ENCODE measurements at places on chromosomes 12 and 14.

GRCh38 chr14:98244966-98245569, 1026.9 kb downstream of the BCL11B start:
- no peak for DNase-seq

GRCh38 chr14:76976240-76977005, 52.1 kb downstream of the IRF2BPL start:
- no peak for DNase-seq

GRCh38 chr12:113896841-113897240, 69.3 kb downstream of the RBM19 start:
- DNase-seq = no peak

GRCh38 chr12:87806310-87806709, 222.9 kb downstream of the C12orf50 start:
- DNase-seq = no peak

DNA sequence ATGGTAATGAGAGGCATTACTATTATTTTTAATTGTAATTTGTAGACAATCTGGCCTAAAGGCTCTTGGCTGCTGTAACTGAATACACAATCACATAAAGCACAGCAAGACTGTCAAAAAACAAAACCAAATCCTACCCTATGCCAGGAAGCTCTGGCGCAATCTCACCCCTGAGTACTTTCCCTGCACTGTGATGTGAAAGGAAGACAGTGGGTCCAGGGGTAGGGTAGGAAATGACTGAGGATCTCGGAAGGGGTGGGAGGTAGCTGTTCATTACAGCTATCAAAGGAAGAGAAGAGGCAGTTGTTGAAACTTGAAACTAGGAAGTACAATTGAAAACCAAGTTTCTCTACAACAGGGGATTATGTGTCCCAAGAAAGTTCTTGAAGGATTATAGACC, 202.8 kb downstream of the ANO2 start:
- DNase-seq = no peak

DNA sequence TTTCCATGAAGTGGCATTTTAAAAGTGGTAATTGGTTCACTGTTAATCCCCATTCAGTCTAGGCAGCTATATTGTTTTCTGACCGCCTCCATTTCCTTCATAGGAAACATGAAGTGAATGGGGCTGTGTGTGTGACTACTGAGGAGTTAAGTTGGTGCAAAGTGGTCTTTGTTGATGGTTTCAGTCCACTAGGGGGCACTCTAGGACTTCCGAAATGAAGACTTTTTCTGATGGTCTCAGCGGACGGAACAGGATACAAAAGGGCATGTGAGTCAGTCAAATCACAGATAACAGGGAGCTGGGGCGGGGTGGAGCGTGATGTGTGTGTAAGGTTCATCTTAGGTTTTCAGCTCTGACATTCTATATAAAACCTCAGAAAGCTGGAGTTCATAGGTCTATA, 240.1 kb upstream of the OR4E1 start:
- peak; percentile 33 for DNase-seq

DNA sequence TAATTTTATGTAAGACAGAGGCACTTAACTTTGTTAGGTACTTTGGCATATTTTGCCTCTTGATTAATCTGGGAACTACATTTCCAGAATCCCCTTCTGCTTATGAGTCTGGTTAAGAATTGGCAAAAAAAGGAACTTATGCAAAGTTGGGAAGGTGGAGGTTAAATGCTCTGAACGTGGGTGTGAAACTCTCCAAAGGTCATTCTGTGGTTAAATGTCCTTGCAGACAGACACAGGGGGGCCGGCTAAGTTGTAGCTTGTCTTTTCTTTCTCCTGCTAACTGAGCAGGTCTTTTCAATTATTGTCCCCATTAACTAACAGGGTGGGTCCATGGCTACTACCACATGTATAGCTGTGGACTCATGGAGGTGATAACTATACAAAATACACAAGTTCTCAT, 248.6 kb upstream of the NOVA1 start:
- DNase-seq = no peak

DNA sequence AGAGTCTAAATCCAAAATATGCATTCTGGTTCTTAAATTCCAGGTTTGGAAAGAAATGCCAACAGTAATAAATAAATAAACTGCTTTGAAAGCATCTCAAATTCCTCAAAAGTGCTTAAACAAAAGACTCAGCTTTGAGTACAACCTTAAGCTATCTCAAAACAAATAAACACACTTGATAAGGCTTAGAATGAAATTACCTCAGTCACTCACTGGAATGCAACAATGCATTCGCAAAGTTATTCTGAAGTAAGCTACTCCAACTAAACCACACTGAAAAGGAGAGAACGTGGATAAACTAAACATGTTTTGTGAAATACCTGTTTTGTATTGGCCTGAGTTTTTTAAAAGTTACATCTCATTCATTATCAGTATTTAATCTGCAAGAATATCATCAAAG, 1.2 kb downstream of the SPTSSA start:
- no peak for DNase-seq

GRCh38 chr12:89040146-89040964, 311.9 kb downstream of the DUSP6 start:
- DNase-seq = no peak

DNA sequence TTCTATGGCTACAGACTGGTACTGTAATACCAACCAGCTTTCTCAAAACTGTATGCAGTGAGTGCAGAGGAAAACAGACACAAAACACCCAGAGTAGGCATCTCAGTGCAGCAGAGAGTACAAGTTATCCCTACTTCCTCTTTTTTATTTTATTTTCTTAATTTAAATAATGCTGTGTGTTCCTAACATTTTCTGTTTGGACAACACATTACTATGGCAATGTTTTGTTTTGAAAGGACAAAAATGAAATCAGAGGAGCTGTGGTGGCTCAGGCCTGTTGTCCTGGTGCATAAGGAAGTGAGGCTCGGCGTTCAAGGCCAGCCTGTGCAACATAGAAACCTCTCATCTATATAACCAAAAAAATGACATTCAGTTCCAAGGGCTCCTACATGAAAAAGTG, 33.7 kb upstream of the SELPLG start:
- DNase-seq = no peak

GRCh38 chr12:1591034-1591433, 3.3 kb downstream of the FBXL14 start:
- peak; percentile 38 for DNase-seq

GRCh38 chr12:101038289-101038871, 171.7 kb downstream of the SLC5A8 start:
- DNase-seq = no peak

DNA sequence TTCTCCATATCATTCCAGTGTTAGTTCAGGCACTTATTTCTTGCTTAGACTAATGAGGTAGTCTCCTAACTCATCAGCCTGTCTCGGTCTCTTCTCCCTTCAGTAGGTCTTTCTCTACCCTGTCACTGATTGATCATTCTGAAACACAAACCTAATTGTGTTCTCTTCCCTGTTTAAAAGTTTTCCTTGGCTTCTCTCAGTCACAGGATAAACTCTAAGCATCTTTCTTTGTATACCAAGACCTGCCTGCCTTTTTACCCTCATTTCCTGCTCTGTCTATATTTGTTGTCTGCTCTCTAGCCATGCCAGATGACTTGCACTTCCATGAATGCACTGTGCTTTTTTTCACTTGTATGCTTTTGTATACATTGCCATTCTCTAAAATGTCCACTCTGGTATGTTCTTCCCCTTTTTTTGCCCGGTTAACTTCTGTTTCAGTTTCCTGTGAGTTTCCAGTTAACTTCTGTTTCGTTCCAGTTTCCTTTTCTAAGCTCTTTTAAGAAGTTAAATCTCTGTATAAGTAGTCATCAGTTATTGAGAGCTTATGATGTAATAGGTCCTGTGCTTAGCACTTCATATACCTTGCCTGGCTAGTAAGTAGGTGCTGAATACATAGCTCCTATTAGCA, 12.8 kb downstream of the DIP2B start:
- no peak for DNase-seq

GRCh38 chr12:46401662-46402061, 29.1 kb upstream of the SLC38A2 start:
- DNase-seq = no peak

DNA sequence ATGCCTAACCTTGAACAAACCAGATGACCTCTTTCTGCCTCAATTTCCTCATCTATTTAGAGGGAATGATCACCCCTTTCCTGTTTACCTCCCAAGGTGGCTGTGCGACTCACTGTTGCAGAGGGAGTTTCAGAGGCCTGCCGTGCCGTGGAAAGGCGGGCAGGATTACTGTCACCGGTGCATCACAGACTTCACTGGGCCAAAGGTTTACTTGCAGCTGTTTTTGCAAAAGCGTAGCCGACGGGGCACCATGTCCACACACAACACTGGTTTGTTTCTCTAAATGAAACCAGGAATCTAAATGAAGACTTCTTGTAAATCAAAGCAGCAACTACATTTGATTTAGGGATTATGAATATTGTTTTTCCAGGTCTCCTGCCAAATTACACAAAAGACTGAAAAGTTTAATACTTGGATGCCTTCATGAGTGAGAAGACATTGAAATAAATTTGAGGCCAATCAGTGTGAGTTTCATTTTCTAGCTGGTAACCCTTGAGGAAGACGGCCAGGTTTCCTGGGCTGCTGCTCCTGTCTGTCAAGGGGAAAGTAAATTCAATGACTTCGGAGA, 696.1 kb upstream of the TMEM132C start:
- no peak for DNase-seq

- no peak for DNase-seq
Measured at GRCh38 chr12:25651931-25652330, 98.8 kb upstream of the LMNTD1 start.

- DNase-seq = no peak
Measured at GRCh38 chr12:50928392-50928791, 24.0 kb upstream of the HIGD1C start.

GRCh38 chr14:37083599-37083998, 88.8 kb downstream of the SLC25A21 start:
- no peak for DNase-seq

GRCh38 chr12:5723711-5724252, 221.3 kb downstream of the ANO2 start:
- DNase-seq = no peak

DNA sequence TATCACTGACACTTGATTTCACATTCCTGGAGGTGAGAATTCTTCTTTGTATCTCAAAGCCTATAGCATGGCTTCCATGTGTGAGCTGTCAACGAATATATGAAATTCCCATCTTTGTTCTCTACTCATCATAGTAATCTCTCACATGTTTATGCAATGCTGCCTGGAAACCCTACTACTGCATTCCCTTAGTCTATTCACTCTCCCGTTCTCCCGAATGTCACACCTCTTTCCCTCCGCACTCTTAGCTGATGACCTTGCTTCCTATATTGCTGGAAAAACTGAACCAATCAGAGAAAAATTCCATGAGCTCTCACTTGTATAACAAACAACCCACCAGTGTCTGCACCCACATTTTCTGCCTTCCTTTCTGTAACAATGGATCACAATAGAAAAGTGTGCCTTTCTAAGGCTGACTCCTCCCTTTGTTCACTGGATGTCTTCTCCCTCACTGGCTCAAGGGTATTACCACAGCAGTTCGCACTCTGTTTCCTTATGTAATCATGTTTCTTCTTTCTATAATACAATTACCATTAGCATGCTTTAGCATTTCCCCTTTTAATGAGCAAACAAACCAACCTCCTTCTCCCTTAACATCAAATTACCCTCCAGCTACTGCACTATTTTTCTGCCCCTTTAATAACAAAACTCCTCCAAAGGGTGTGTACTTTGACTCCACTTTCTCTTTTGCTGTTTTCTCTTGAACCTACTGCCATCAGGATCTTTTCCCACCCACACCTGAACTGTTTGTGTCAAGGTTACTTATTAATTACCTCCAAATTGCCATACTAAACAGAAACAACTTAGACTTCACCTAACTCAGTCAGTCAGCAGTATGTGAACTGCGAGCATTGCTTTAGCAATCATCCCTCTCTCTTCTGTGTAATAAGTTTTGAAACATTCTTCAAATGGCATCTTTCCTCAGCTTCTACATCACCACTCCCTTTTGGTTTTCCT, 63.9 kb upstream of the CCDC196 start:
- no peak for DNase-seq

- no peak for DNase-seq
Measured at GRCh38 chr12:48857278-48857994, 5.5 kb upstream of the DDX23 start.

DNA sequence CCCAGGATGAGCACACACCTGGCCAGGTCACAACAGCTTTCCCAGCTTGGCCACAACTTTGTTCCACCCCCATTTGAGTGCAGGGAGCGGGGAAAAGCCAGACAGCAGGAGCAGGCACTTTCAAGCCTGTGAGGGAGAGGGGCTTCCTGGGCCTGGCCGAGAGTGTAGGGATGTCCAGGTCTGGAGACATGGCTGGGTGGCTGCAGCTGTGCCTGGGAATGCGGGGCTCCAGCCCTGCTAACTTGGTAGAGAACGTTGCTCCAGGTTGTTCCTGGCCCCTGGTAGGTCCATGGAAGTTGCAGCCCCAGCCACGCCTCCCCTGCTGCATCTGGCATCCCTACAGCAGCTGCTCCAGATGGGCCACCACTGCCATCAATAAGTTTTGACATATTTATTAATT, 738.5 kb downstream of the SLC6A15 start:
- DNase-seq = no peak

- DNase-seq = no peak
Measured at GRCh38 chr12:74185360-74185759, 352.3 kb upstream of the ATXN7L3B start.

DNA sequence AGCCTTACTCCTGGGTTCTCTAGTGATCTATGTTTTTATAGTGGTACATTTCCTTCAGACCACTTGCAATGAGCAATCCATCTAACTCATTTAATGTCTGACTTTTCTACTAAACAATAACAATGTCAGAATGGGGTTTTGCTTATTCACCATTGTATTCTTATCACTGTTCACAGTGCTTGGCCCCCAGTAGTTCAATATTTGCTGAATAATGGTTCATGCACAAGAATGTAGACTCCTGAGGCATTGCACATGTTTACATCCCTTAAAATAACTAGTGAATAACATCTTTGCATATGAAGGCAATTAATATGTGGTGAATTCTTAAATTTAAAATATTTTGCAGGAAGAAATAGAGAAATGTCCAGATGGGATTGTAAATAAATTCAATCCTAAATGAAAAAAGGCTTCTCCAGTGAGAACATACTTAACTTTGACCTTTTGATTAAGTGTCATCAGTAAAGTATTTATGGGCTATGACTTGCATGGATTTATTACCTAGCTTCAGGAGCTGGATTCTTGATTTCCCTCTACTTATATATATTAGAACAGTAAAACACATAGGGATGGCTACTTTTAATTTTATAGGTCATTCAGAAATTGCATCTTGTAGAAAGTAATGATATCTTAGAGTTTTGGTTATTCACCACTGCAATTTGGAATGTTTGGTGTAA, 3.4 kb downstream of the CCER1 start:
- no peak for DNase-seq

DNA sequence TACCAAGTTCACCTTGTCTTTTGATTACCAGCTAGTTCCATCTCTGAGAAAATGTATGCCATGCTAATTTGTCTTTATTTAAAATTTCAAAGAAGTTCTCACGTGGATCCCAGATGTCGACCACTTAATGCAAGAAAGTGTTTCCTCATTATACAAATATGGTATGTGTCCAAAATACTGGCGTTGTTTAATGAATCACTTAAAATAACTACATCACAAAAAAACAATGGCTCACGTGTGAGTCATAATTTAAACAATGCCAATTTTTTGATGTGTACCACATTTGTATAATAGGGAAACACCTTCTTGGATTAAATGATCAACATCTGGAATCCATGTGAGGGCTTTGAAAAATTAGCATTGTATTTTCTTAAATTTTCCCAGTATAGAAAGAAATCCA, 40.8 kb downstream of the DBX2 start:
- DNase-seq = no peak
